Activated CD4-positive, CD25-positive, alpha-beta regulatory T cell (primary cell): ENCODE measurements at places on chromosomes 5 and 9.

DNA sequence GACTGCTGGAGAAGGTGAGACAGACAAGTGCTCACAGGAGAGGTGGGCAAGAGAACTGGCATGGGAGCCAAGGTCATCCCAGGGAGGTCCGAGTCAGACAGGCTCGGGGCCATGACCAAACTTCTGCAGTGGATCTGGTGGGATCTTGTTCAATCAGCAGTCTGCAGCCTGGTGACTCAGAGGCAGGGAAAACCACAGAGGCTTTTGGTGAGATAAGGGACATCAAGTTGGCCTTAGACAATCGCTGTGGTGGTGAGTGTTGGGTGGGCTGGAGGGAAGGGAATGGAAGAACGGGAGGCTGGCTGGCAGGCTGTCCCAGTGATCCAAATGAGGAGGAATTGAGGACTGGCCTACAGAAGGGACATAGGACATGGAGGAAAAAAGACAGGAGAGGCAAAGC lies 123.8 kb downstream of the TMEM174 start:
- no peak for DNase-seq

- DNase-seq: no peak
Observed at GRCh38 chr5:174337276-174338184, 292.0 kb downstream of the NSG2 start.

- DNase-seq: no peak
Observed at GRCh38 chr5:32330126-32330971, 17.6 kb upstream of the MTMR12 start.

- DNase-seq: no peak
Observed at GRCh38 chr5:174827558-174827957, 103.2 kb downstream of the MSX2 start.

GRCh38 chr9:92528522-92528849 lies 7.3 kb downstream of the ECM2 start:
- no peak for DNase-seq

GRCh38 chr5:37436146-37436934 lies 57.2 kb downstream of the WDR70 start:
- no peak for DNase-seq

DNA sequence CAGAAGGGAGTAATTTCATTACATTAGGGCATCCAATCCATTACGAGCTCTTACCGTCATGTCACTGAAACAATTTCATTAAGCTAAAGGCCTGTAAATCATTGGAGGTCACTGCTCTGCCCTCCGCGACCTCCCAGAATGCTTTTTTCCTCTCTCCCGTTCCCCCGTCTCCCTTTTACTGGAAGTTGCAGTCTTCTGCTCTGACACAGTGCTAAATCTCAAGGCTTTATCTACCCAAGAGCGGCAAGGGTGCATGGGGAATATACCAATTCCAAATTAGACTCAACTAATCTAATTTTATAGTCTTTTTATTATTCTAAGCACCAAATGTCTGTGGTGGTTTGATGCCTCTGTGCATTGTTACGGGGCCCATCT lies 265.7 kb upstream of the PANK3 start:
- no peak for DNase-seq

- no peak for DNase-seq
Observed at GRCh38 chr9:4548811-4549725, 58.8 kb downstream of the SLC1A1 start.

- no peak for DNase-seq
Observed at GRCh38 chr9:20693068-20693467, 9.0 kb downstream of the FOCAD start.

- DNase-seq: no peak
Observed at GRCh38 chr9:91212596-91213243, 149.0 kb downstream of the AUH start.

DNA sequence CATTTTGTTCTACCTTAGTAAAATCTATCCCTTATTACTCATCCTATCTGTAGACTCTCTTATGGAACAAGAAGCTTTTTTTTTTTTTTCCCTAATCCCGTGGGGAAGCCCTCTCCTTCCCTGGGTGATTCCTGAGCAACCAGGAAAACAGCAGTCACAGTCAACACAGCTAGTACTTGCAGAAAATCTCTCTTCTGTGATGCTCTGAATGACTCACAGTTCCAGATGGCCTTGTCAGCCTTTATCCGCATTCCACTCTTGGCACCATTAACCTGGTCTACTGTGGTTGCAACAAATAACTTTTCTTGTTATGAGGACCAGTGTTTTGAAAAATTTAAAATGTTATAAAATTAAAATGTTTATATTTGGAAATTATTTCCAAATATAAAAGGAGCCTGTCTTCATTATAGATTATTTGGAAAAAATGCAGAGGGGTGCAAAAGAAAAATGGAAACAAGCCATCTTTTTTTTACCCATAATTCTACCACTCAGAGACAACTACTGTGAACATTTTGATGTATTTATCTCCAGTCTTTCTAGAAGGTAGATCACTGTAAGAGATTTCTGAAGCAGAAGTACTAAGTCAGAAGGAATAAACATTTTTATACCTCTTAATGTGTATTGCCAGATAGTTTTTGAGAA lies 486.7 kb downstream of the RAB3C start:
- DNase-seq: no peak
